ENCODE measurements at places on chromosomes 6 and 20. TPM values are rescaled to one million over a fixed set of nuclear protein-coding genes. Genes with fewer than 3 reads are reported as not detected.

GRCh38 chr20:419556-420165 is 11.6 kb downstream of the RBCK1 start:
- DNase-seq: no peak
- H3K27me3 ChIP-seq: no peaks in the 10 kb centered on the region
- H3K4me3 ChIP-seq: no peak overlapping the region
- no peak overlapping the region for H3K27ac ChIP-seq
- no peaks in the 10 kb centered on the region for H3K4me1 ChIP-seq
- peaks cover 96% of the 10 kb centered on the region for H3K36me3 ChIP-seq

DNA sequence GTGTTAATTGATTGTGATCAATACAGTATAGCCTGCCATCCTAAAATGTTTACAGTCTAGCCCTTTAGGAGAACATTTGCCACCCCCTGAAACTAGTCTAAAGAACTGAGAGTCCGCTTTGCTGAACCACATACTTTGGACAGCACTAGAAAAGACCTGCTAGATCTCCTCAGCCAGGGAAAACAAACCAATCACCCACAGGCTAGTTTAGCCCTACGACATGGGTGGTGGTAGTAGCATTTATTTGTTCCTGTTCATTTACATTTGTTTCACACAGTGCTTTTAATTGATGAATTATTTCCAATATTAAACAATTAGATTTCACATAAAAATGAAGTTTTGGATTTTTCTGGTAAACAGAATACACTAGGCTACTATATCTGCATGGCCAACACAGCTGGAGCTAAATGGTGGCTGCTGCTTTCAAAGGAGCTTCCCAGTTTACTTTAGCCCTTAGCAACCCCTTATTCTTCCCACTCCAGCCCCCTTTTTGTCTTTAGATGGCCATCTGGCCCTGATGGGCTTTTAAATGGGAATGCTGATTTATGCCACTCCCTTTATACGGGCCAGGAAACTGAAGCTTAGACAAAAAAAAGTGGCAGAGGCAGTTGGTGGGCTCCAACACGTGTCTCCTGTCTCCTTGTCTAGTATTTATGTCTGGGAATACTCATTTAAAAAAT is 72.4 kb downstream of the ADGRG6 start:
- DNase-seq: no peak
- H3K27me3 ChIP-seq: no peaks in the 10 kb centered on the region
- no peak overlapping the region for H3K4me3 ChIP-seq
- peaks cover 12% of the 10 kb centered on the region for H3K4me1 ChIP-seq
- no peak overlapping the region for H3K27ac ChIP-seq

GRCh38 chr6:49978332-49979226 is 9.2 kb upstream of the DEFB113 start:
- H3K27ac ChIP-seq: no peak overlapping the region
- no peak for DNase-seq
- H3K4me3 ChIP-seq: no peak overlapping the region
- H3K27me3 ChIP-seq: no peaks in the 10 kb centered on the region

GRCh38 chr6:163651915-163652668 is 237.6 kb downstream of the QKI start:
- DNase-seq: no peak
- H3K27ac ChIP-seq: peak overlapping the region; percentile 69
- peaks cover 8% of the 10 kb centered on the region for H3K4me1 ChIP-seq
- no peaks in the 10 kb centered on the region for H3K27me3 ChIP-seq
- no peaks in the 10 kb centered on the region for H3K36me3 ChIP-seq

GRCh38 chr6:108453601-108454185 is 107.0 kb upstream of the FOXO3 start:
- H3K4me1 ChIP-seq: no peaks in the 10 kb centered on the region
- no peaks in the 10 kb centered on the region for H3K36me3 ChIP-seq
- H3K27me3 ChIP-seq: no peaks in the 10 kb centered on the region
- no peak for DNase-seq

GRCh38 chr6:7725412-7725811 is 487 bp upstream of the BMP6 start:
- peaks cover 23% of the 10 kb centered on the region for H3K27me3 ChIP-seq
- no peak overlapping the region for H3K27ac ChIP-seq
- H3K4me1 ChIP-seq: peaks cover 30% of the 10 kb centered on the region
- H3K4me3 ChIP-seq: no peak overlapping the region
- no peaks in the 10 kb centered on the region for H3K36me3 ChIP-seq
- no peak for DNase-seq

DNA sequence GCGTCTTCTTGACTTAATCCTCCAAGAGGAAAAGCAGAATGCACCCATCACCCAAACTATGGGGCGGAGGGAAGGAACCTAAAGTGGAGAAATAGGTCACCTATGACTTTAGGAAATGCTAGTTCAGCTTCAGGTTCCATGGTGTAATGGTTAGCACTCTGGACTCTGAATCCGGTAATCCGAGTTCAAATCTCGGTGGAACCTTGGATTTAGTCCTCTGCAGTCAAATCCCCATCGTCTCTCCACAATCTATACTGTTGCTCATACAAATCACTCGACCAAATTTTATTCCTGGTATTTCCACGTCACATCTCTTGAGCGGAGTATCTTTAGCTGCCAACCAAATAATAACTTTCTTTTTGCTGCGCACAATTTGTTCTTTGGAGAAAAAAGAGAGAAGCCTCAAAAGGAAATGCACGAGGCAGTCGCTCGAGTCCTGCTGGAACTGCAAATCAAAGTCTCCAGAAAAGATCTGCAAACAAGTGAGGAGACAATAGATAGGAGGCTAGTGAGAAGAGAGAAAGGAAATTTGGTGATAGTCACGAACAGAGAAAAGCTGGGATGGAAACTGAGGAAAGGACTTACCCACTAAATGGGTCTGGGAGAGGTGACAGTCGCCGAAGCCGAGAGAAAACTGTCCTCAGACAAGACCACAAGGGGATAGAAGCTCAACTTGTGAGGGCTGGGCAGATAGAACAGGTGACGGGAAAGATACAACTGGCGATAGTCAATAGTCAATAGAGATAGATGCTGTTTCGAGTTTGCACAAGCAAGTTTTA is 16.6 kb downstream of the POM121L2 start:
- peaks cover 35% of the 10 kb centered on the region for H3K27me3 ChIP-seq
- H3K27ac ChIP-seq: no peak overlapping the region
- H3K4me1 ChIP-seq: no peaks in the 10 kb centered on the region
- no peak overlapping the region for H3K4me3 ChIP-seq
- no peak for DNase-seq

DNA sequence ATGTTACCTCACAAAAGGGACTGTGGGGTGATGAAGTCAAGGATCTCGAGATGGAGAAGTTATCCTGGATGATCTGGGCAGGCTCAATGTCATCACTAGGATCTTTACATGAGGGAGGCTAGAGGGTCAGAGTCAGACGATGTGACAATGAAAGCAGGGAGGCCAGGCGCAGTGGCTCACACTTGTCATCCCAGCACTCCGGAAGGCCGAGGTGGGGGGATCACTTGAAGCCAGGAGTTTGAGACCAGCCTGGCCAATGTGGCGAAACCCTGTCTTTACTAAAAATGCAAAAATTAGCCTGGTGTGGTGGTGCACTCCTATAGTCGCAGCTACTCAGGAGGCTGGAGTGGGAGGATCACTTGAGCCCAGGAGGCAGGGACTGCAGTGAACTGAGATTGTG is 68.8 kb downstream of the TTLL2 start:
- H3K27ac ChIP-seq: no peak overlapping the region
- no peaks in the 10 kb centered on the region for H3K27me3 ChIP-seq
- DNase-seq: no peak
- H3K36me3 ChIP-seq: no peaks in the 10 kb centered on the region
- no peaks in the 10 kb centered on the region for H3K4me1 ChIP-seq
- H3K4me3 ChIP-seq: no peak overlapping the region

DNA sequence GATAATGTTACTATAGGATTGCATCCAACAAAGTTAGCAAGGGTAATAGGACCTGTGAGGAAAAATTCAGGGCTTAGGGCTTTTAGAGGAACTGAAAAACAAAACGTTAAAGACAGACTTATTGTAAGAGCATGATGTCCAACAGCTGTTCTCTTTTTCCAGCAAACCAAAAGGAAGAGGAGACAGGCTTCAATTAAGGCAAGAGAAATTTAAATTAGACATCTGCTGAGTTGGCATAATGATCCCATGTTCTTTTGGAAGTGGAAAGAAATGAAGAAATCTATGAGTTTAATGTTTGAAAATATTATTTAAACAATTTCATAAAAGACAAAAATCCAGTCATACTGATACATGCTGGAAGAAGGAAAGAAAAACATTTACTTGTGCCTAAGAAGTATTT is 95.7 kb upstream of the HMGCLL1 start:
- DNase-seq: no peak
- no peaks in the 10 kb centered on the region for H3K4me1 ChIP-seq
- no peak overlapping the region for H3K4me3 ChIP-seq
- H3K27ac ChIP-seq: no peak overlapping the region
- H3K27me3 ChIP-seq: no peaks in the 10 kb centered on the region

DNA sequence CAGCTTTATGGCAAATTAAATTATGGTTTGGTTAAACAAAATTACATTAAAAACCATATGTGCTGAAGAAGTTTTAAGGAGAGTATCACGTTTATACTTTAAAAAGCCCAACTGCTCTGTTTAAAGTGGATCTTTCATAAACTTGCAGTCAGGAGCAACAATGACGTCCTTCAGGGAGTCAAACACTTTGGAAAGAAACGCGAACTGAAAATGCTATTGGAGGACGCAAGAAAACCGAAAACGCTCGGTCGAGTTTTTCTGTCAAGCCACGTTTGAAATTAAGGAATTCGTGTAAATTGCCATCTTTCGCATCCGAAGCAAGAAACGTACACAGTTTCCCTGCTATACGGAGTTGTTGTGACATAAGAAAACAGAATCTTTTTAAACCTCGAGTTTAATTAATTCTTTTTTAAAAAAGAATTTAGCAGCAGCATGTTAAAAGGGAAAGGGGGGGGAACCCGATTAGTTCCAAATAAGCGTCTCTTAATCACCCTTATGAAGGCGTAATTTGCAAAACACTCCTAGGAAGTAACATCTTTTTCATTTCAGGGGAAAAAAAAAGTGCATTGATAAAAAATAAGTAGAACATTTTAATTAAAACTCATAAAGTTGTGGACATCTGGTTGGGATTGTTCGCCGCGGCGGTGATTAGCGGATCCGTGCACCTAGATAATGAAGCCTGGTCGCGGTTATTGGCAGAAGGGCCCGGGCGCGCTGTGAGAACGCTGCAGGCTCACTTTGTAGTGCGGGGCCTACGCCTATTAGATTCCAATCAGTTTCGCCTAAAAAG is 295.4 kb downstream of the TFAP2C start:
- H3K27me3 ChIP-seq: no peaks in the 10 kb centered on the region
- peaks cover 21% of the 10 kb centered on the region for H3K4me1 ChIP-seq
- DNase-seq: no peak

- H3K4me3 ChIP-seq: no peak overlapping the region
- H3K27ac ChIP-seq: no peak overlapping the region
- H3K4me1 ChIP-seq: no peaks in the 10 kb centered on the region
- no peak for DNase-seq
- H3K36me3 ChIP-seq: no peaks in the 10 kb centered on the region
These were observed 87.0 kb upstream of the LRFN2 start for GRCh38 chr6:40674170-40674569.

DNA sequence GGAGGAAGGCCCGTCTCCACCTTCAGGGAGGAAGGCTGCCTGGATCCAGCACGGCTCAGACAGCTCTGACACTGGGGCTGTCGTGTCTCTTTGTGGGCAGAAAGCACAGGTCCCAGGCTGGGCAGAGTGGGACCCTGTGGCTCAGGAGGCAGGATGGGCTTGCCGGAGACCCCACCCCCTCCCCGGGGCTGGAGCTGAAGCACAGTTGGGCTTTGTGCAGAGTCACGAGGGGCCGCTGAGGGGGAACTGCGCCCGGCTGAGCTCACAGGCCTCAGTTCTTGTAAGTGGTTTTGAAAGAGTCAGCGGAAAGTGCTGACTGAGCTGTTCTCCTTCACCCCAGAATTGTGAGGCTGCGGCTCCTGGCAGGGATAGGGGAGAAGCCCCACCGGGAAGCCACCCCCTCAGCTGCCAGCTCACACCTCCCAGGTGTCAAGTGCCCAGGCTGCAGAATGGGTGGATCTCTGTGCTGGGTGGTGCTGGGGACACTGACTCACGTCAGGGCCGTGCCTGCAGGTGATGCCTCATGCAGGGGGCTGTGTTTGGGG is 145.5 kb upstream of the RNF24 start:
- H3K36me3 ChIP-seq: no peaks in the 10 kb centered on the region
- H3K4me3 ChIP-seq: peak overlapping the region; percentile 32
- DNase-seq: no peak
- H3K27me3 ChIP-seq: no peaks in the 10 kb centered on the region

- DNase-seq: no peak
- H3K4me3 ChIP-seq: no peak overlapping the region
- no peaks in the 10 kb centered on the region for H3K4me1 ChIP-seq
These were observed 156.0 kb upstream of the SOX4 start for GRCh38 chr6:21437581-21437980.

GRCh38 chr20:42945234-42945994 is 244.3 kb downstream of the PTPRT start:
- no peaks in the 10 kb centered on the region for H3K27me3 ChIP-seq
- no peaks in the 10 kb centered on the region for H3K36me3 ChIP-seq
- H3K4me1 ChIP-seq: no peaks in the 10 kb centered on the region

DNA sequence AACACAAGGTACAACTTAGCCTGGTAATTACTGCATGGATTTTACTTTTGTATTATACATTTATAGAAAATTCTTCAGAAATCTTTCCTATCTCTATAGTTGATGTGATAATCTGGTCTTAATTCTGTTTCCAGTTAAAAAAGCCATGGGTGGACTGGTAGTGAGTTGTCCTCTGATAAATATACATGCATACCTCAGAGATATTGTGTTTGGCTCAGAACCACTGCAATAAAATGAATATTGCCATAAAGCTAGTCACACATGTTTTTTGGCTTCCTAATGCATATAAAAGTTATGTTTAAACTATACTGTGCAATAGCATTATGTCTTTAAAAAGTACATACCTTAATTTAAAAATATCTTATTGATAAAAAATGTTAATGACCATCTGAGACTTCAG is 708.6 kb upstream of the MARCKS start:
- no peak overlapping the region for H3K4me3 ChIP-seq
- H3K27ac ChIP-seq: no peak overlapping the region
- H3K27me3 ChIP-seq: no peaks in the 10 kb centered on the region
- no peaks in the 10 kb centered on the region for H3K36me3 ChIP-seq

DNA sequence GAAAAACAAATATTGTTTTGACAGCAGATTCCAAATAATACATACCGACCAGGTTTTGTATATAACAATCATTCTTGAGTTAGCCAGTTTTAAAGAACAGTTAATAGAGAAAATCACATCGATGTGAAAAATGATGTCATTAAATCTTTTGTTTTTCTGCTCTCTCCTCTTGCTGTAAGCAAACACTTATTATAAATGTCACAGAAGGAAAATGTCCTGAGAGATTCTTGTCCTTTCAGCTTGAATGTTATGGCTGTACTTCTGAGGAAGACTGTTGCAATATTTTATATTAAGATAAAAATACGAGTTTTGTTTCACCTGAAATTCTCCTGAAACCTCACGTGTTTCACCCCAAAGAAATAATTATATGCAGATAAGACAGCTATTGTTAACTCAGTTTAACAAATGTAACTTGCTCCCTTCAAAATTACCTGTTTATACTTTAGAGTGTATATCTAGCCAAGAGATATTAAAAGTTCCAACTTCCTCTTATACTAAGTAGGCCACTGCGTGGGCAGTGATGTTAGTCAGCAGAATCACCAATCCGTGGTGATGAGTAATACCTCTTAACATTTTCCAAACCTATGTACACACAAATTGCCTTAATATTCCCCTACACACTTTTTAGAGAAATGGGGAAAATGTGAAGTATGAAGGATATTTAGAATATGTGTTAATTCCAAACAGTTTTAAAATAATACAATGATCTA is 1111.4 kb upstream of the CITED2 start:
- H3K4me3 ChIP-seq: no peak overlapping the region
- no peak for DNase-seq
- H3K27ac ChIP-seq: no peak overlapping the region
- no peaks in the 10 kb centered on the region for H3K4me1 ChIP-seq

Gene KCNK5
- total RNA-seq: 10.5 TPM

Gene IL17F
- total RNA-seq: not detected
